ENCODE measurements at places on chromosomes 6 and 20.
A peak's percentile ranks its signal among the peaks of the same experiment; 100 is the strongest.

DNA sequence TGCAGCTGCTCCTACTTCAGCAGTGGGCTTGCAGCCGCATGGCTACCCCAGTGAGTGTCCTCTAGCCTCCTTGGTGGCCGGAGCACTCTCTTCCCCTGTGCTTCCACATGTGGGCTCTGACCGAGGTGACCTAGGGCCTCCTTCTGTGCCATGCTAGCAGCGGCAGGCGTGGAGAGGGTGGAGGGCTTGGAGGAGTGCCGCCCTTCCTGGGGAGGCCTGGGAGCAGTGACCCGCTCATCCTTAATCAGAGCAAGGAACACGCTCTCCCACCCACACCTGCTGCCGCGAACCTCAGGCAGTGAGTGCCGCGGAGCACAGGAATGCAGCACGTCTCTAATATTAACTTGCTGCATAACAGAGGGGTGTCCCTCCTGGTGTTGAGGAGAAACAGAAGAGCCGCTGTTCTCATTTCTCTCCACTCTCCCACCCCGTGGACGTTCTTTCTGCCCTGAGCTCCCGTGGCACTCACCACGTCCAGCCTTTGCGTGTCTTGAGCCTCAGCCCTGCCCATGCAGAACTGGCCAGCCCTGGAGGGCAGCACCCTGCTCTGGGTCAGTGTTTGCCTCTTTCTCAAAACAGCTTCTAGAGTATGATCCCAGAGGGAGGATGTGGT is 31.9 kb downstream of the DUSP22 start:
- no peak for DNase-seq

DNA sequence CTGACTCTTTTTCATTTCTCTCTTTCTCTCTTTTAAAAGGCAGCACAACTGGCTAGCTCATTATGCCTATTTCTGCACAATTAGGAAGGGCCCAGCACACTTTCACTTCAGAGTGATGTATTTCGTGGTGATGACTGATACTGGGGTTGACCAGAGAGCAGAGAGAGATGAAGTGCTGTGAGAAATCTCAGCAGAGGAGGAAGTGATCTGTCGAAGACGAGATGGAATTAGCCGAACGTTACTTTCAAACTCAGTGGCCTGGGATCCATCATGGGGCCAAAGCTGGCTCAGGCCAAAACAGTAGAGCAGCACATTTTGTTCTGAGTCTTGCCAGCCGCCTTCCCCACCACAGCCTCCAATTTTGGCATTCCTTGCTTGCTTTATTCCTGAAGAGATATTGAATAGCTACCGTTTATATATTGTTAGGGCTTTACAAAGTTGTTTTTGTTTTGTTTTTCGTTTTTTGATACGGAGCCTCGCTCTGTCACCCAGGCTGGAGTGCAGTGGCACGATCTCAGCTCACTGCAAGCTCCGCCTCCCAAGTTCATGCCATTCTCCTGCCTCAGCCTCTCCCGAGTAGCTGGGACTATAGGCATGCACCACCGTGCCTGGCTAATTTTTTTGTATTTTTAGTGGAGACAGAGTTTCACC is 213.2 kb upstream of the ECI2 start:
- no peak for DNase-seq

DNA sequence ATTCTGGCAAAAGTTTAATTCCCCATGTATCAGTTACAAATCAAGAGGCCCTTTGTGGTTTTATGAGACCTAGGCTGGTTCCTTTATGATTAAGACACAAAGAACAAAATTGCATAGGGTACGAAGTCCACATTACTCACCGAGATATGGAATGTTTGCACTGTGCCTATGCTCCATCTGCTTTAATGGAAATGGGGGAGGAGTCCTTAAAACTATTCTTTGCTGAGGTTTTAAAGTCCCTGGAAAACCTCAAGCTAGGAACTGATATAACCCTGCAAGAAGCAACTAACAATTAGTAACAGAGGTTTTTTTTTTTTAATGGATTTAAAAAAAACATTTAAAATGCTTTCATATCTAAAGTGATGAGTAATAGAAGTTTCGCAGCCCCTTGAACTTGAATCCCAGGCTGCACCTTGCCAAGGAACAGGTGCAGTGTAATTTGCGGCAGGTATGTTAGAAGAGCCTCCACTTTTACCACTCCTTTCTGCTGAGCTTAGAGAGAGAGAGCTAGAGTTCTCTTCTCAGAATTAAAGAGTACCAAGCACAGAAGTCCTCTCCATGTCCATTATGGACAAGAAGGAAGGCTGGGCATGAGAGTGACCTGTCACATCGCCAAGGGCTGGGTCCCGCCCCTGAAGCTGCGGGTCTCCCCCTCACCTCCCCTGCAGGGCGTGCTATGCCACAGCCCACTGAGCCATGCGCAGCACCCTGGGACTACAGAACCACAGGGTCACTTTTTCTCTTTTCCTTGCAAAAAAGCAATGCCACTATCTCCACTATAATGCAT is 2.3 kb downstream of the SERPINB1 start:
- no peak for DNase-seq

DNA sequence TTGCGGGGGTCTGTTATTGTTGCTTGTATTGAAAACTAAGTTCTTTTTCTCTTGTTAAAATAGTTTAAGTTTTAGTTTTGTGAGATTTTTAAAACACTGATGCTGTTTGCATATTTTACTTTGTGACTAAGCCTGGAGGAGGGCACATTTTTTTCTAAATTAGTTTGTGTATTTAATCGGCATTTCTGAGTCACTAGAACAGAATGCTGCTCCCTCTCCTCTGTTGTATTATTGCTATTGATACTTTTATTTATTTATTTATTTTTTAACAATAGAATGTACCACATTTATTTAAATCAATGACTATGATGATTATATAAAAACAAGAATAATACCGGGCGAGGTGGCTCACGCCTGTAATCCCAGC is 5.1 kb upstream of the FAM50B start:
- DNase-seq, result no peak

- no peak for DNase-seq
Observed at GRCh38 chr6:5781966-5782556, 224.7 kb downstream of the NRN1 start.

- no peak for DNase-seq
Observed at GRCh38 chr20:33411242-33411641, 9.9 kb upstream of the CDK5RAP1 start.

DNA sequence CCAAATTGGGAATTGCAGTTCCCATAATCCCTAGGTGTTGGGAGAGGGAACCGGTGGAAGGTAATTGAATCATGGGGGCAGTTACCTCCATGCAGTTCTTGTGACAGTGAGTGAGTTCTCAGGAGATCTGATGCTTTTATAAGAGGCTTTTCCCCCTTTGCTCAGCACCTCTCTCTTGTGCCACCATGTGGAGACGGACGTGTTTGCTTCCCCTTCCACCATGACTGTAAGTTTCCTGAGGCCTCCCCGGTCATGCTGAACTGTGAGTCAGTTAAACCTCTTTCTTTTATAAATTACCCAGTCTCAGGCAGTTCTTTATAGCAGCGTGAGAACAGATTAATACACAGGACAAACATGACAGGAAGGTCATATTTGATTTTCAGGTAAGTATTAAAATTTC is 25.3 kb upstream of the HECA start:
- DNase-seq, result no peak

GRCh38 chr6:28757429-28758045 is 166.2 kb downstream of the TRIM27 start:
- DNase-seq, result no peak

DNA sequence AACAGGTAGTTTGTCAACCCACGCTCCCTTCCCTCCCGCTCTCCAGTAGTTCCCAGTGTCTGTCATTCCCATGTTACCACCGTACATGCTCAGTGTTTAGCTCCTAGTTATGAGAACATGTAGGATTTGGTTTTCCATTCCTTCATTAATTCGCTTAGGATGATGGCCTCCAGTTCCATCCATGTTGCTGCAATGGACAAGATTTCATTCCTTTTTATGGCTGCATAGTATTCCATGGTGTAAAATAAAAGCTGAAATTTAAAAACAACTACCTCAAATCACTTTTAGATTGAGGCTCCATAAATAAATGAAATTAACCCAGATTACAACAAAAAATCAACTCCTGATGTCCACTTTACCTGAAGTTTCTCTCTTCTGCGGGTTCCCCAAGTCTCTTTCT is 190.6 kb downstream of the ZNF217 start:
- DNase-seq, result no peak

DNA sequence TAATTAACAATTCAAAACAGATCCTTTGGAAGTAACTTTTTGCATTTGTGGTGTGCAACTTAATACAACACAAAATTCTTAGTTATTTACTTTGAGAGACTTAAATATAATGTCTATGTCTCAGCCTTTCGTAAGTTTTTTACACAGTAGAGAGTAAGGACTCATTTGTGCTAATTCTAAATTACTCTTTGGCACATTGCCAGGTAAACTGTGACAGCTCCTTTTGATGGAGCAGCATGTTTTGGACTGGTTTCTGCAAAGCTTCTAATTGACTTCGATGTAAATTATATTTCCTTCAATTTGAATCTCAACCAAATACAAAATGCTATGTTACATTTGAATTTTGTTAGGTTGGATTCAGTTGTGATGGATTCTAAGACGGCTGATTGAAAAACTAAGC is 450.7 kb upstream of the OPRM1 start:
- no peak for DNase-seq

DNA sequence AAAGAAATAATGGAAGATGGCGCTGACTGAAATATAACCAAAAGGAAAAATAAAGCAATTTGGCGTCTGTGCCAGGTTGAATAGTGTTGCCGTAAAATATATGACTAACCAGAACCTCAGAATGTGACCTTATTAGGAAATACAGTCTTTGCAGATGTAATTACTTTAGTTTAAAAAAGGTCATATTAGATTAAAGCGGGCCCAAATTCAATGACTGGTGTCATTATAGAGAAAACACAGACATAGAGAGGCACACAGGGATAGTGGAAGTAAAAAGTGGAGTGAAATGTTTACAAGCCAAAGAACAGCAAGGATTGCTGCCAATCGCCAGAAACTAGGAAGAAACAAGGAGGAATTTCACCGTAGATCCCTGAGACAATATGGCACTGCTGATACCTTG is 521.2 kb downstream of the FRK start:
- DNase-seq, result no peak

GRCh38 chr20:62136283-62137091 is 6.7 kb downstream of the PSMA7 start:
- DNase-seq, result peak; percentile 51

GRCh38 chr6:75379536-75379935 is 94.9 kb upstream of the TMEM30A start:
- DNase-seq, result no peak

DNA sequence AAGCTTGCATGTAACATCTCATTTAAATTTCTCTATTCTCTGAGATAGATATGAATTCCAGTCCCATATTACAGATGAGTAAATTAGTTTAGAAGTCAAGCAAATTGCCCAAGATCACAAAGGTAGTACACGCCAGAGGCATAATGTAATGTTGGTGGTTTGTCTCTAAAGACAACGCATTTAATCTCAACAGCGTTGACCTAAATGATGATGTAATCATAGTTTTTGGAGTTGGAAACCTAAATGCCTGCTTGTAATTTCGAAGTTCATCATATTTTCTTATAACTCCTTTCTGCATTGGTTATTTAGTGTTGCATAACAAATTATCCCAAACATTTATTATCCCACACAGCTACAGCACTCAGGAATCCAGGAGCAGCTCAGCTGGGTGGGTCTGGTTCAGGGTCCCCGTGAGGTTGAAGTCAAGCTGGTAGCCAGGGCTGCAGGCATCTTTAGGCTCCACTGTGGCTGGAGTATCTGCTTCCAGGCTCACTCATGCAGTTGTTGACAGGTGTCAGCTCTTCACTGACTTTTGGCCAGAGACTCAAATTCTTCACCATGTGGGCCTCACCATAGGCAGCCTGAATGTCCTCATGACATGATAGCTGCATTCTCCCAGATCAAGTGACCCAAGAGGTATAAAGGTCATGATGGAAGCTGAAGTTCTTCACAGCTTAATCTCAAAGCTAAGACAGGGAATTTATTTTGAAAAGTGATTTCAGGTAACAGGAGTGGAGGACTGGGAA is 122.0 kb upstream of the SPTLC3 start:
- DNase-seq, result no peak

DNA sequence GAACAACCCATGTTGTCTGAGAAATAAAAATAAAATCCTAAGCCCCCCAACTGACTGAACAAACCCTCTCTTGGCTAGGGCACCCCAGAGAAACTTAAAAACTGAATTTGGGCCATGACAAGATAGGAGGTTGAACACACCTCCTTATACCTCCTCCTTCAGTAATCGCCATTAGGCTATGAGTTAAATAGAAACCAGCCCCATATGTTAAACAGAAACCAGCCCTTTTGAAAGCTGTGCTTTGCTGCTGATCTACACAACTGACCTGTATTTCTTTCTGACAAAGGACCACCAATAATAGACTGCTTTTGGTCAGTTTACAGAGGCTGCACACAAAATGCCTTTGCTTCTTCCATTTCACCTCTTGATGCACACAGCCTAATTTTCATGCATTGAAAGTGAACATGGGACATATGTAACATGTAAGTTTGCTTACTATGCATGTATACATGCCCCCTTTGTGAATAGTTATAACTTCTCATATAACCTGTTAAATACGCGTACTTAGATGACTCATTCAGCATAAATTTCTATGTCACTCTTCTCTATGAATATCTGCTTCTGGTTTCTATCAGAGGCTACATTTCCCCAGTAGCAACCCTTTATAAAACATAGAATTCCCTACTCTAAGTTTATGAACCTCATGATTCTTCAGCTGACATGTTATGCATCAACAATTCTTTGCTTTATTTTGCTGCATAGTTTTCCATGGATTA is 462.9 kb downstream of the COL12A1 start:
- DNase-seq, result no peak

GRCh38 chr6:124688369-124688768 is 273.9 kb upstream of the RNF217 start:
- DNase-seq, result no peak

- no peak for DNase-seq
Observed at GRCh38 chr20:22509090-22509842, 75.1 kb downstream of the FOXA2 start.

DNA sequence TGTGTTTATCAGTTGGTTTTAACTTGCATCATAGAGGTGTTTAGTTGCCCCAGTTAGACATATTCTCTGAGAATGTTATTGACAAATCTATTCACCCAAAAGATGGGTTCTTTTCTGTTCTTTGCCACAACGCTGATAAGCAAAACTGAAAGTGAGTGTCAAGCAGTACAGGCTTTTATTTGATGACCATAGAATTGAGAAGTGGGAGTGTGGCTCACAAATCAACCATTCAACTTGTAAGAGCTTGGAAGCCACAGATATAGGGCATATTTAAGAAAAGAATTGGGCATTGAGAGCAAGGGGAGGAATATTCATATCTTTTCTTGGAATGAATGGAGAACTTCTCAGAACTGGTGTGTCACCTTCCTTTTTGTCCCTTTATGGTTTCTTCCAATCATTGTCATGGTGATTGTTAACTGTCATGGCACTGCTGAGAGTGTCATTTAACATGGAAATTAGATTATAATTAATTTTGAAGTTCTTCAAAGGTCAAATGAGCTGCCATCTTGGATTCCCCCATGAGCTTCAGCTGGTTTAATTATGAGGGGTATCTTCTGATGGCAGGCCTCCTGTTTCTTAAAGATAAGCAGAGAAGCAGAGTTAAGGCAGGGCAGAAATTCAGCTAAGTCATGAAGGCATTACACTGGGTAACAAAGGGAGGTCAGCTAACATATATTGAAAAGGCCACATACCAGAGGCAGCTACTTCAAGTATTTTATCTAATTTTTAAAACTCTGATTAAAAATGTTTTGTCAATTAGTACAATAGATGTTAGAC is 254.0 kb upstream of the HTR1E start:
- DNase-seq, result no peak
